ENCODE measurements at places on chromosomes 1 and 21.
A peak's percentile ranks its signal among the peaks of the same experiment; 100 is the strongest.

DNA sequence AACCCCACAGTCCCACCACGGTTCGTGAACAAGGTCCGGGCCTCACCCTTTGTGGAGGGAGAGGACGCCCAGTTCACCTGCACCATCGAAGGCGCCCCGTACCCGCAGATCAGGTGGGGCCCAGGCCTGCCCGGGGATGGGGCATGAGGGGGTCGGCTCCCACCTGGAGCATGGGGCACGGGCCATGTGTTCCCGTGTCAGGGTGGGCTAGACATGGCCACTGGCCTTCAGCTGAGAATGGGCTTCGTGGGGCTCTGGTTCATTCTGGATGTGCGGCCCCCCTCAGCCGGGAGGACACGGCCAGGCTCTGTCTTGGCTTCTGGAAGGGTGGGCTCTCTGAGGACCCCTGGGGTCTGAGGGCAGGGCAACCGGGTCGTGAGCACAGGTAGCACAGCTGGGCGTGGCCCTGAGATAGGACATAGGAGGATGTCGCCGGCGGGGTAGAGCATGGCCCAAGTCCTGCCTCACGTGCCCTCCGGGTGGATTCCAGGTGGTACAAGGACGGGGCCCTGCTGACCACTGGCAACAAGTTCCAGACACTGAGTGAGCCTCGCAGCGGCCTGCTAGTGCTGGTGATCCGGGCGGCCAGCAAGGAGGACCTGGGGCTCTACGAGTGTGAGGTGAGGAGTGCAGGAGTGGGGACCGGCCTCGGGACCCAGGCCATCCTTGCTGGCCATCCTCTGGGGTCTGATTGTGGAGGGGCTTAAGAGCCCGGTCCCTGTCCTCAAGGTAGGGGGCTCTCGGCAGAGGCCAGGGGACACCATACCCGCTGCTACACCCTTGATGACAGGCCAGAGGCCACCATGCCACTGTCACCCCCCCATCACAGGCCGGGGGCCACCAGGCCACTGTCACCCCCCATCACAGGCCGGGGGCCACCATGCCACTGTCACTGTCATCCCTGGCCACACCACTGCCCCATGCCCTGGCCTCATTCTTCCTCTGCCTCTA, 55.5 kb downstream of the TRIM11 start:
- no peak for DNase-seq

DNA sequence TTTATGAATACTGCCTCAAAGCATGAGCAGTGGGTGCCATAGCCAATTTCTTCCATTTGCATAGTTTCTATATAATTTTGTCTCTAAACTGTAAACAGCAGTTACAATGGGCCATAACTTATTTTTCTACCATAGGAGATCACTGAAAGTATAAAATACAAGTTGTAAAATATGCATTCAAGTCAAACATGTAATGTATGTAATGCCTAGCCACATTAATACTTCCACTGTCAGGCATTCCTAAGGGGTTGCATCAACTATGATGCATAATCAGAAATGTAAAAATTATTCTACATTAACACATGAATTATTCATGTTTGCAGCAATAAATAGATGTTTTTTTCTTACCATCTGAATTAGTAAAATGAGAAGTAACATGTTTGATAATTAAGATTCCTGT, 560.3 kb upstream of the ZP4 start:
- no peak for DNase-seq

- DNase-seq = no peak
These were observed 7.2 kb upstream of the CRABP2 start for GRCh38 chr1:156712626-156713025.

- DNase-seq = no peak
These were observed 24.6 kb downstream of the NKAIN1 start for GRCh38 chr1:31215065-31215570.

DNA sequence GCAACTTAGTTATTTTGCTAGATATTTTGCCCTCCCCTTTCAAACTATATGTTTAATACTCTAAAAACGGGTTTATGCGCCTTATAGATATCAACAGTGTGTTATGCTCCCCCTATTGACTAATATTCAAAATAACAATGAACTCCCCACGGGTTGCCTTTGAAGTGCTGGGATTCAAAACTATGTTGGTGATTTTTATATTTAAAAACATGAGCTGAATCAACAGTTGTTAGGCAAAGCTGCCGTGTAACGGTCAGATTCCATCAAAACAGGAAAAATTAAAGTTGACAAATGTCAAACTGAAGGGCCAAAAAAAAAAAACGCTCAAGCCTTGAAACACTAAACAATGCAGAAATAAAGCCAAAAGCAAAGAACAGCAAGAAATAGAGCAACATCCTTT, 2.5 kb downstream of the TGFBR3 start:
- DNase-seq = no peak

DNA sequence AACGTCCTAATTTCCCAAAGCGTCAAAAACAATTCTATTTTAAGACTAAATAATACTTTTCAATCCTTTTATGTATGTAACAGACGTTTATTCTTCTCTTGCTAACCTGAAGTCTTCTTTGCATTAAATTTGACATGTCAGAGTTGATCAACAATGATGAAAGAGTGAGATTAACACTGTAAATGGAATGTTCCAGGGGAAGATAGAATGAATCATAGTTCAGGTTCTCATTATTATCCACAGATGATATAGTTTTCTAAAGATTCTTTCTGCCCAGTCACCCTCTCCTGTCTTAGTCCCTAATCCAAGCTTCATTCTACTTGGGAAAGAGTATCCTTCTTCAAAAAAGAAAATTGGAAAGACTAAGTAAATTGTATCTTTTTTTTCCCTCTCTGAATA, 38.9 kb downstream of the SDCCAG8 start:
- no peak for DNase-seq

DNA sequence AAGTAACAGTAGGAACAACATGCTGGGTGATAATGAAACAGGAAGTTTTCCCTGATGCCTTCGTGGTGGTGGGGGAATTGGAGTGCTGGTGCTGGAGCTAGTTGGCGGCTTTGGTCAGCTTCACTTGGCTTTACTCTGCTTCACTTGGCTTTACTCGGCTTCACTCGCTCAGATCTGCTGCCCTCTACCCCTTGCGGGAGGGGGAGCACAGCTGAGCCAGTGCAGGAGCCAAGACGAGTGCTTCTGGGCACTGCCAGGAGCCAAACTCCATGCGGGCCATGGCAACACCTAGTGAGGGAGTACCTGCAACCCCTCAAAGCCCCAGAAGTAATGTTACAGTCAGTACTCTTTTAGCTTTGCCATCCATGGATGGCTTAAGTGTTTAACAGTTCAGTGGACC, 10.6 kb upstream of the PRKACB start:
- DNase-seq = no peak

- peak; percentile 81 for DNase-seq
These were observed 27.9 kb upstream of the BMP8B start for GRCh38 chr1:39816415-39817090.

- DNase-seq = no peak
These were observed 6.7 kb downstream of the CELSR2 start for GRCh38 chr1:109256085-109256484.

DNA sequence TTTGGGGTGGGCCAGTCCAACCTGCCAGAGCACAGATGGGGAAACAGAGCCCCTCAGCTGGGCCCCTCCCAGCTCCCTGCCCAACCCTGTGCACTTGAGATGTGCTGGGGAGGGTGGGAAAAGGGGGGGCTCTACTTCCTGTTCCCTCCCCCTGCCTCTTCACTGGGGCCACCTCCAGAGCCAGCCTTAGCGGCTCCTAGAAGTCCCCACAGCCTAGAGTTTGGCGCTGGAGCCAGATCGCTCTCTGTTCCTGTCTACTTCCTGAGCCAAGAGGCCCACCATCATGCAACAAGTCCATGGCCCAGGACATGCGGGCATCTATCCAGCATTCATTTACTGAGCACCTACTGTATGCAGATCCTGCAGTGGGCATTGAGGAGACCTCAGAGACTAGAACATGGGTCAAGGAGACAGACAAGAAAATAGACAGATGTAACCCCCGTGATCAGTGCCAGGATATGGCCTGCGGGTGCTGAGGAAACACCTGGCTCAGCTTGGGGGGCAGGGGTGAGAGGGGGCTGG, 144.1 kb downstream of the SYF2 start:
- no peak for DNase-seq

DNA sequence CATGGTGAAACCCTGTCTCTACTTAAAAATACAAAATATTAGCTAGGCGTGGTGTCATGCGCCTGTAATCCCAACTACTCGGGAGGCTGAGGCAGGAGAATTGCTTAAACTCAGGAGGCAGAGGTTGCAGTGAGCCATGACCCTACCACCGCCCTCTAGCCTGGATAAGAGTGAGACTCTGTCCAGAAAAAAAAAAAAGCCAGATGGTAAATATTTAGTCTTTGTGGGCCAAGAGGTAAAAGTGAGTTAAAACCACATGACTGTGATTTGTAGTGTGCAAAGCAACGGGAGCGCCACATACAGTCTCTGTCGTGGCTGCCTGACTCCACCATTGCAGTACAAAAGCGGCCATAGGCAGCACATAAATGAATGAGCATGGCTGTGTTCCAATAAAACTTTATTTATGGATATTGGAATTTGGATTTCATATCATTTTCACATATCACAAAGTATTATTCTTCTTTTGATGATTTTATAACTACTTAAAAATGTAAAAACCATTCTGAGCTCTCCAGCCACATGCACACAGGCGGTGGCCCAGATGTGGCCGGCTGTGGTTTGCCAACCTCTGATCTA, 51.8 kb upstream of the CASZ1 start:
- no peak for DNase-seq

- DNase-seq = no peak
These were observed 1360.5 kb upstream of the ADGRL4 start for GRCh38 chr1:80367058-80367457.

DNA sequence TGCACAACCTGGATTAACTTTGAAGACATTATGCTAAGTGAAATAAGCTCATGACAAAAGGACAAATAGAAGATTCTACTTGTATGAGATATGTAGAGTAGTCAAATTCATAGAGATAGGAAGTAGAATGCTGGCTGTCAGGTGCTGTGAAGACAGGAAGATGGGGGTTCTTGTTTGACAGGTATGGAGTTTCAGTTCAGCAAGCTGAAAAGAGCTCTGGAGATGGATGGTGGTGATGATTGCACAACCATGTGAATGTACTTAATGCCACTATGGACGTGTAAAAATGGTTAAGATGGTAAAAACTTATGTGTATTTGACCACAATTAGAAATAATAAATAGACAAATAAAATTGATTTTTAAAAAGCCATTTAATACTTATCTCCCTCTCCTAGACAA, 169.8 kb upstream of the DUSP10 start:
- no peak for DNase-seq

DNA sequence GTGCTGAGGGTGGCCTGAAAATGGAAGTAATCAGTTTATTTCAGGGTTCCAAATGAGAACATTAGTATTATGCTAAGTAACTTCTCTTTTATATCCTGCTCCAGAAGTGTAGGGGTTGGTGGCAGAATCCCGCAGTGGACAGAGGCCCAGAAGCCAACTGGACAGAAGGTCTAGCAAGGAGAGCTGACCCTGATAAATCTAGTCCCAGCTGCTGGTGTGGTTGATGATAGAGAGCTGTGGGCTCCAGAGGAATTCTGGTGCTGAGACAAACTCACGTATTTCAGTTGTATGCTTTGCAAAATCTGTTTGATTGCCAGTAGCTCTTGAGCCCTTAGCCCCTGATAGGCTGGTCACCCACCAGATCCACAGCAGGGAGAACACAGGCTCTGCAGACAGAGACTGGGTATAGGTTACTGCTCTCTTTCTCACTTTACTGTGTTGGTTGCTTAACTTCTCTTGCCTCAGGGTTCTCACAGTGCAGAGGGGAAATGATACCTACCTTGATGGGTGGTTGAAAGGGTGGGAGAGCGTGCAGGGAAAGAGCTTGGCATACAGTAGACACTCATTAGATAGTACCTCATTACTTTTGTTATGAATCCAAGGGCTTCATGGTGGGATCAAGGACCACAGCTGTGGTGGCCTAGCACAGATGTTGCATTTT, 29.6 kb upstream of the CACNA1E start:
- no peak for DNase-seq

- DNase-seq = no peak
These were observed 30.5 kb downstream of the OTUD7B start for GRCh38 chr1:149979972-149980540.

DNA sequence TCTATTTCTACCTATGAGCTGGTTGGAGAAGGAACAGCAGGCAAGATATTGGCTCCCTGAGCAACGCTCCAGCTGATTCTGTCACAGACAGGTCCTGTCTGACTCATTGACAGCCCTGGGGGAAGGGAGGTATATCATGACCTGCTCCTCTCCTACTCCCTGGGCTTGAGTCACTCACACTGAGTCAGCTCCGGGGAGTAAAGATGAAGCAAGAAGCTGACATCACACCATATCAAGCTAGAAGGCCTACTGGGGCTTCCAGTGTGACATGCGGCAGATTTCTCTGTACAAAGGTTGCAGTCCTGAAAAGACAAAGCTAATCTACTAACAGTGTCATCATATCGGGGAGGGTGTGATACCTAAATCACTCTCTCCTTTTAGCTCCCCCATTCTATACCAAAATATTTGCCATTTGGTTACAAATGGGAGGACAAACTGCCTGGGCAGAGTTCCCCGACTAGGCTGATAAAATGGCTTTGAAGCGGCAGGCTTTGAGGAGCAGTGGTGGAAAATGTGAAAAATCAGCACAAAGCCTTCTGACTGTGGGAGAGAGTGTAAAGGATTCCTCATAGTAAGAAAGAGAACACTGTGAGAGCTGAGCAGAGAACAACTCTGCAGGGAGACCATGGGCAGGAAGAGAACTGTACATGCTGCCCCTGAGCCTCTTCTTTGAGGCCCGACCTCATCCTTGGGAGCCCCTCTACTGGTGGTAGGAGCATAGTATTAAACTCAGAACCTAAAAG, 15.5 kb downstream of the PI4KB start:
- DNase-seq = no peak

- no peak for DNase-seq
These were observed 128.9 kb downstream of the HIVEP3 start for GRCh38 chr1:41789661-41790330.

DNA sequence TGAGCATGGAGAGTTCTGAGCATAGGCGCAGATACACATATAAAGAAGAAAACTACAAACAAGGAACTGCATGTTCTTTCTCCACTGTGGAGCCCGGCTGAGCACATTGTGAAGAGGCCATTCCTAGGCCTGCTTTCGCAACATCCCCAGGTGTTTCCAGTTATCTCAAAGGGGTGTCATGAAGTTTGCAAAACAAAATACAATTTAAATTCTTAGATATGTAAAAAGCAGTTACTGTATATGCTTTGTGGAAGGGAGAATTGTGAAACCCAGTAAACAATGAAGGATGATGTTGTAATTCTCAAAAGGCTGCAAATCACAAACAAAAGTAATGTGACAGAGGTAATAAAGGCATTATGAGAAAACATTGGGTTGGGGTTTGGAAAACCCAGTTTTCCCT, 98.6 kb upstream of the ZNF644 start:
- DNase-seq = no peak

Data from neuronal stem cell (in vitro differentiated cells).